CD4-positive, alpha-beta T cell treated with Interleukin-2 at 100 ng/mL for 4 hours (primary cell): ENCODE measurements at places on chromosomes 4 and X.

GRCh38 chr4:138320831-138321230, 78.7 kb upstream of the SLC7A11 start:
- no peak for DNase-seq

DNA sequence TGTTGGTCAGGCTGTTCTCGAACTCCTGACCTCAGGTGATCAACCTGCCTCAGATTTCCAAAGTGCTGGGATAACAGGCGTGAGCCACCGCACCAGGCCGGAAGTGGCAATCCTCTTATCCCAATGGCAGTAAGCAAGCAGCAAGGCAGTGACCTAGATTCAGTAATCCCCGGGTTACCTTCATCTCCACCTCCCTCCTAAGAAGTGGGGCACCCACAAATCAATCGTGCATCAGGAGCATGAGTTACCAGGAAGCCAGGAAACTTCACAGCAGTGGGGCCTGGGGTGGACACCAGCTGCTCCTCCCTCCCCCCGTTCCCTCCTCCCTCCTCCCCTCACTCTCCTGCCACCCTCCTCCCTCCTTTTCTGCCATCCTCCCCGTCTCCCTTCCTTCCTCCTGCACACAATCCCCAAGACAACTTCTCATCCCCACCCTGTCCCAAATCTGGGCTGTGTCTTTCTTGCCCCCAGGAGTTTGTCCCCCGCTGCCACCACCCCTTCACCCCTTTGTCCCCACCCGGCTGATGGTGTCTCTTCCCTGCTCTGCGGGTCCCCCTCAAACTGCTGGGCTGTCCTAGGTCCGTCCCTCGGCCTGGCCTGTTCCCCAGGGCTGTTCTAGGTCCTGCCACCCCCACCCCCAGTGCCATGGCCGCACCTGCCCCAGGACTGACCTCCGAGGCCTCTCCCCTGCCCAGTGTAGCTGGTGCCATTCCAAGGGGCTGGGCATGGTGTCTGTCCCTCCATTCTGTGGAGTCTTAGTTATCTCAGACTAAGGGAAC, 2.2 kb downstream of the PDE6B start:
- no peak for DNase-seq

DNA sequence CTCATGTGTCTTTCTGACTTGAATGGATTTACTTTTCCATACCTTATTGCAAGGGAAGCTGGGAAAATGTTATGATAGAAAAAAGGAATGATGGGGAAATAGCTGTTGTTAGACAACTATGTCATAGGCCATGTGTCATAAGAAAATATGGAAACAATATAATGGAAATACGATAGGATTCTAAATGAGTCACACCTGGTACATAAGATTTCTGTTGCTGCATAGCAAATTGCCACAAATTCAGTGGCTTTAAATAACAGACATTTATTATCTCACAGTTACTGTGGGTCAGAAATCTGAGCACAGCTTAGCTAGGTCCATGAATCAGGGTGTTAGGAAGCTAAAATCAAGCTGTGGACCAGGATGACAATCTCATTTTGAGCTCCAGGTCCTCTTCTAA, 44.6 kb upstream of the ANKRD50 start:
- no peak for DNase-seq

DNA sequence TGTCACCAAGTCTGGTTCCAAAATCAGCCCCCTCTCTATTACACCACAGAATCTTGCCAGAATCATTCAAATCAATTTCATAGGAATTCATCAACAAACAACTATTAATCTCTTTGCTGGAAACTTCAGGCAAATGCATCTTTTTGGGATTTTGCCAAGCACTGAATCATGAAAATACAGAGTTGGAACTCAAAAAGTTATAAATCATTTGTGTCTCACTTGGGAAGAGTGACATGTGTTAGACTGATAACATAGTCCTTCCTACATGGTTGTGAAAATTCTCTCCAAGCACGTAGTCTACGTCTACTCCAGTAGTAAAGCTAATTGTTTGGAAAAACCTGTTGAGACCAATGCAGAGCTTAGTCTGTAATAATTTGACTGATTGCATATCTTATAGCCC, 19.0 kb downstream of the CXCL8 start:
- DNase-seq, result no peak

GRCh38 chr4:28402751-28403150, 1542.1 kb downstream of the STIM2 start:
- DNase-seq, result no peak

GRCh38 chr4:74426101-74426500, 18.8 kb upstream of the AREG start:
- DNase-seq, result no peak

GRCh38 chr4:72119946-72120345, 88.1 kb downstream of the NPFFR2 start:
- DNase-seq, result no peak

- DNase-seq, result peak; percentile 38
These were observed 2.7 kb upstream of the PYURF start for GRCh38 chr4:88526221-88526815.

GRCh38 chrX:95044331-95044730, 1370.3 kb downstream of the FAM133A start:
- no peak for DNase-seq

GRCh38 chrX:46574774-46575381, 1.3 kb downstream of the CHST7 start:
- DNase-seq, result peak; percentile 47
